ENCODE measurements at places on chromosomes 3 and 15.
A peak's percentile ranks its signal among the peaks of the same experiment; 100 is the strongest.

- no peak for DNase-seq
Observed at GRCh38 chr3:196620161-196620604, 19.3 kb upstream of the NRROS start.

- DNase-seq, result no peak
Observed at GRCh38 chr3:162534431-162534830, 1037.8 kb downstream of the OTOL1 start.

- DNase-seq, result no peak
Observed at GRCh38 chr3:136247436-136247835, 2.7 kb upstream of the PCCB start.

- DNase-seq, result no peak
Observed at GRCh38 chr3:188647237-188647636, 493.3 kb downstream of the LPP start.

DNA sequence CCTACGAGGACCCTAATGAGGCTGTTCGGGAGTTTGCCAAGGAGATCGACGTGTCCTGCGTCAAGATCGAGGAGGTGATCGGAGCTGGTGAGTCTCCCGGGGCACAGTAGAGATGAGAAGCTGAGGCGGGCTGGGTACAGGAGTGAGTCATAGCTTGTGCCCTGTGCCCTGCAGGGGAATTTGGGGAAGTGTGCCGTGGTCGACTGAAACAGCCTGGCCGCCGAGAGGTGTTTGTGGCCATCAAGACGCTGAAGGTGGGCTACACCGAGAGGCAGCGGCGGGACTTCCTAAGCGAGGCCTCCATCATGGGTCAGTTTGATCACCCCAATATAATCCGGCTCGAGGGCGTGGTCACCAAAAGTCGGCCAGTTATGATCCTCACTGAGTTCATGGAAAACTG lies 17.9 kb downstream of the EPHB3 start:
- no peak for DNase-seq

- no peak for DNase-seq
Observed at GRCh38 chr3:72233571-72233970, 448.6 kb upstream of the PROK2 start.

DNA sequence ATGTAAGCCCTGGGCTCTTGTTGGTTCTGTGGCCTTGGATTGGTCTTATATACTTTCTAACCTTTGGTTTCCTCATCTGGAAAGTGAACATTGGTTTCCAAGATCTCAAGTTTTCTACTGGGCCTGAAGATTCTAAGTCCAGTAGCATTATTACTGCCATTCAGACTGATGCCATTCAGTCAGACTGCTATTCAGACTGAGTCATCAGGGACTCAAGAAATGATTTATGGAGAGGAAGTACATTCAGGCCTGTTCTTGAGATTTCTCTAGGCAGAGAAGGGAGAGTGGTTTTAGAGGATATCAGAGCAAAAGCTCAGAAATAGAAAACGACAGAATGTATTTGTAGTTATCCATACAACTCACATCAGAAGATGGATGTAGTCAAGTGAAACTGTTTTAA lies 557.2 kb downstream of the NR2F2 start:
- no peak for DNase-seq

GRCh38 chr15:41897363-41897799 lies 3.5 kb upstream of the SPTBN5 start:
- no peak for DNase-seq

- DNase-seq, result no peak
Observed at GRCh38 chr15:79495775-79496174, 63.6 kb downstream of the MINAR1 start.

DNA sequence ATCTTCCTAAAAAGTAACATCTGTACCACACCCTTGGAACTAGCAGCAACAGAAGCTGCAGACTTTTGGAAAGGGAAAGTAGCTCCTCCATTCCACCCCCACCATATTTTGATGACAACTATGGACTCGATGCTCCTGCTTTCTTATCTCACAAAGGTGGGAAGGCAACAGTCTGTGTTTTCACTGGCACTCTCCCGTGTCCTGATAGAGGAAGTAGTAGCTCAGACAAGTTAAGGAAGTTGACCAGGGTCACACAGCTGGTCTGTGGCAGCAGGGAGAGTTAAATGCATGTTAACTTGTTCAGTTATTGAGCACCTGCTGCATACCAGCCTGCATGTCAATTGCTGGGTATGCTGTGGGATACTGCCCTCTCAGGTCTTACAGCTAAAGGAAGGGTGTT lies 33.1 kb downstream of the BHLHE40 start:
- no peak for DNase-seq

DNA sequence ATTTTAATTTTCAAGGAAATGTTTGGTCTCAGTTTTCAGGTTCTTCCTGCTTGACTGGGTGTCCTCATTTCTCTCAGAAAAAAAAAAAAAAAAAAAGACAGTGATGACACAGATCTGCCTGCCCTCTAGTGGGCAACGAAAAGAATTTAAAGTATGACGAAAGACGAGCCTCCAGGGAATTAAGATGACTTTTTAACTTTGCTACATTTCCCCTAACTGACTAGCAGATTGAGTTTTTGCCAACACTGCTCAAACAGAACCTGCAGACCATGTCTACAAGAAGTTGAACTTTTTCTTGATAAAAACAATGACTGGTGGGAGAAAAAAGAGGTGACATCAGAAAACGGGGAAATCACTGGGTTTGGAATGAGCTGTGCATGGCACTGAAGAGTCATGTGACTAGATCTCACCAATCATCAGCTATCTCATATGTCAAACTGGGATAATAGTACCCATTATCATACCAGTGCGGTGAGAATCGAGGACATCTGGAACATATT lies 40.8 kb downstream of the EOMES start:
- DNase-seq, result peak; percentile 9

- DNase-seq, result no peak
Observed at GRCh38 chr3:195036574-195036973, 234.4 kb downstream of the XXYLT1 start.

DNA sequence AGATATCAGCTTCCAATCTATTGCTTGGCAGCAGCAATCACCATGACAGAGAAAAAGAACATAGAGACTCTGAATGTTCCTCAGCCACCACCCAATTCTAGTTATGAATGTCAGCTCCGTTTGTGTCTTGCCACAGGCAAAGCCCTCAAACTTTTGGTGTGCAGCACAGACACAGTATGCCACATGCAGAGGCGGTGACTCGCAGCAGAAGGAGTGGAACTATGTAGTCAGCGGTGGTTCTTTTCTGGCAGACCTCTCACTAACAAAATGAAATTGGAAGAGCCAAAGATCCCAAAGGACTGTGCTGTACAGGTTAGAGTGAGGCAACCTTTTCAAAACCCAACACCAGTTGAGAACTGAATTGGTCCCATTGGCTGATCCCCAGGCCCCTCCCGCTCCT lies 220.9 kb downstream of the SLC9A9 start:
- no peak for DNase-seq

GRCh38 chr3:59339818-59340217 lies 290.0 kb upstream of the CFAP20DC start:
- DNase-seq, result no peak

DNA sequence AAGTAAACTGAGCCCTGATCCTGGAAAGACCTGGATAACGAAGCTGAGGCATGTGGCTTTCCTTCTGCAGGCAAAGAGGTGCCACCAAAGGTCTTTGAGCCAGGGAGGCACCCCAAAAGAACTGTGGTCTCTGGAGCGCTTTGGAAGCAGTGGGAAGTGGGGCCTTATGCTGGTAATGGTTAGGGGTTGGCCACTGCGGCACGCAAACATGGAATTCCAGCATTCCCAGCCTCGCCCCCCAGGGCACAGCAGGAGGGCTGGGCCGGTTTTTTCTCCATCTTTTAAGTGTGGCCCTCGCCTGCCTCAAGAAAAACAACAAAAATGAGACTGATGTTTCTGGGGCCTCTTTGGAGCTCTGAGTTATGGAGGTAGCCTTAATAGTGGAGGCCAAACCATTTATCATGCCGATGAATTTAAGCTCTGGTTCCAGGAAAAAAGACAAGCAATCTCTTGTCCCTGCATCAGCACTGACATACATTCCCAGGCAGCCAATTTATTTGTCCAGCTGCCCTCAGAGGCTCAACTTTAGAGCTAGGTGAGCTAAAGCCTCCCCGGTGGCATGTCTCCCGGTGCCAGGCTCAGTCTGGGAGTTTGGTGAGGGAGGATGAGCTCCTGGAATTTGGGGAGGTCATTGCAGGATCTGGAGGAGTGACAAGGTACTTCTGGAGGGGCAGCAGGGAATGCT lies 109.0 kb downstream of the TLE3 start:
- no peak for DNase-seq

DNA sequence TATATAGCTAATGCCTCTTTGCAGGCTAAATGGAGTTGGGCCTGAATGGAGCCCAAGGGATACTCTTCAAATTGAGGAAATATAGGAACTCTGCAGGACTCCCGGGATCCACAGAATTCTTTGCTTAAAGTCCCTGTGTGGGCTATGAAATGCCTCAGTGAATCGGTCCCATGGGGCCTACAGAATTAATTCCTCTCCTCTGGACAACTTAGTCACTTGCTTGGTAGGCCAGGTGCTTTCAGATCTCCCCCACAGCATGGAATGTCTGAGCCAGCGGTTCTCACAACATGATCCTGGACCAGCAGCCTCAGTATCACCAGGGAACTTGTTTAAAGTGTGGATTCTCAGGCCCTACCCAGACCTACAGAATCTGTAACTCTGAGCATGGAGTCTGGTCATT lies 15.1 kb upstream of the PRICKLE2 start:
- no peak for DNase-seq

- no peak for DNase-seq
Observed at GRCh38 chr15:64315216-64315615, 40.8 kb downstream of the CSNK1G1 start.

DNA sequence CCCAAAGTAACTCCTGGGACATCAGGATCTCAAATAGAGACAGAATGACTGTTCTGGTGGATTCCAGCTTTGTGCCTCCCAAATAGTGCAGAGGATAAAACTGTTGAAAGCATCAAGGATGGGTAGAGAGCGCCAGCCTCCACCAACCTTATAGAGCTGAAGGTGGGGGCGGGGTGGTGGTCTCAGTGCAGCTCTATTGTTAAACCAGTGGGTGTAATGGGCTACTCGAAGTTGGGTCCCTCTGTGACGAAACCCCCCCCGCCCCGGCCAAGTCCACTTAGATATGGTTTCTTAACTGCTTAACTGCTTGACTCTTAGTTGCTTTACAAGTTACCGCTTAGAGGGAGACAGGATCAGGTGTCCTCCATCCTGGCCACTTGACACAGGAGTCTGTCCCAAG lies 22.7 kb downstream of the DHX30 start:
- DNase-seq, result no peak

GRCh38 chr3:106421909-106422308 lies 553.1 kb upstream of the CBLB start:
- DNase-seq, result no peak

DNA sequence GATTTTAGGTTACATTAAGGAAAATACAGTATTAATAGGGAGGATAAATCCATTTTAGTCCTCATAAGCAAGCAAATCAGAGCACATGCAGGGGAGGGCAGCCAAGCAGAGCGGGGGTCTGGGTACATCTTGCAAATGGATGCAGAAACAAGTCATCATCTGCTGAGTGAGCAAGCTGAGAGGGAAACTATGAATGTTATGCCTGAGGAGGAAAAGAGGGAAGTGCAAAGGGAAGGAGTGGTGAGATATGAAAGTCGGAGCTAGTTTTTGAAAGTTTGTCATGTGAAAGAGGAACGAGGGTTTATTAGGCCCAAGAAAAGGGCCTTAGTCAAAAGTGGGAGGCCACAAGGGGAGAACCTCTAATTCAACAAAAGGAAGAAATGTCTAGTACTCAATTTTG lies 15.4 kb downstream of the PTX3 start:
- DNase-seq, result no peak
